ENCODE measurements at places on chromosomes 3 and 15.

DNA sequence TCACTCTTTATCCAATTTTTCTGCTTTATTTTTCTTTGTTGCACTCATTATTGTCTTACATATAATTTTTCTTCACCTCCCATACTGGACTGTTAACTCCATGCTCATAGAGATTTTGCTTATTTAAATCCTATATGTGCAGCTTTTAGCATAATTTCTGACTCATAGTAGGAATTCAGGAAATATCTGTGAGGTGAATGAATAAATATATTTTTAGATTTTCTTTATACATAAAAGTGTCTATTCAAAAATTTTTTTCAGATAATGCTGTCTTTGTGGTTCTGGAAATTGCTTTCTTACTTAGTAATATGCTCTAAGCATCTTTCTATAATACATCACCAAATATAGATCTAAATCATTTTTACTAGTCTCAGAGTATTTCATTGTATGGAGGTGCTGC is 191.8 kb upstream of the SUCLG2 start:
- no peak for DNase-seq

DNA sequence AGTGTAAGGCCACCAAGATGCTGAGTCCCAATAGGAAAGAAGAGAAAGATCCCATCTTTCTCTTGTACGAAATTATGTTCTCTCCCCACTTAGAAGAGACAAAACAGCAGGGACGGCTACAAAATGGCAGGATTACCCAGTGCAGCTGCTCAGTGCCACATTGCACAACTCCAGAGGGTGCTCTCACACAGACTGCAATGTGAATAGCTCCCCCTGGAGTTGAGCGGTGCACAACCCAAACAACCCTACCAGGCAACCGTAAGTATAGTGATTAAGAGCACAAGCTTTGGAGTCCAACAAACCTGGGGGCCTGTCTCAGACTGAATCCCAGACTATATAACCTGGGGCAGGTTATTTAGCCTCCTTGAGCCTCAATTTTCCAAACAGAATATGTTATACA is 3.1 kb upstream of the BHLHE40 start:
- DNase-seq, result peak; percentile 94

DNA sequence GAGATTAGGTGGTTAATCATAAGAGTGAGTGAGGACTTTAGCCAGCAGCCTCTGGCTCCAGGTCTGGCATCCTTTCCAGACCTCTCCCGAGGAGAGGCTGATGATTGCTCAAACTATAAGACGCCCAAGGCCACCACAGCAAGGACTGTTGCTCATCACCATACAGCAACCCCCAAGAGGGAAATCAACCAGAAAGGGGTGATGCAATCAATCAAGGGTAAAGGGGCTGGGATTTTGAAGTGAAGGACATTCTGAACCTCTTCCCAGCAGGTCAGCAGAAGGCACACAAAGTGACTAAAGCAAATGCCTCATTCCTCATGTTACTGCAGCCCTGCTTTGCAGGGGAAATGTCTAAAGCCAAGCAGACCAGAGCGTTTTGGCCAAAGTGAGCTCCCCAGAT is 247.3 kb upstream of the IGF1R start:
- DNase-seq, result peak; percentile 11

DNA sequence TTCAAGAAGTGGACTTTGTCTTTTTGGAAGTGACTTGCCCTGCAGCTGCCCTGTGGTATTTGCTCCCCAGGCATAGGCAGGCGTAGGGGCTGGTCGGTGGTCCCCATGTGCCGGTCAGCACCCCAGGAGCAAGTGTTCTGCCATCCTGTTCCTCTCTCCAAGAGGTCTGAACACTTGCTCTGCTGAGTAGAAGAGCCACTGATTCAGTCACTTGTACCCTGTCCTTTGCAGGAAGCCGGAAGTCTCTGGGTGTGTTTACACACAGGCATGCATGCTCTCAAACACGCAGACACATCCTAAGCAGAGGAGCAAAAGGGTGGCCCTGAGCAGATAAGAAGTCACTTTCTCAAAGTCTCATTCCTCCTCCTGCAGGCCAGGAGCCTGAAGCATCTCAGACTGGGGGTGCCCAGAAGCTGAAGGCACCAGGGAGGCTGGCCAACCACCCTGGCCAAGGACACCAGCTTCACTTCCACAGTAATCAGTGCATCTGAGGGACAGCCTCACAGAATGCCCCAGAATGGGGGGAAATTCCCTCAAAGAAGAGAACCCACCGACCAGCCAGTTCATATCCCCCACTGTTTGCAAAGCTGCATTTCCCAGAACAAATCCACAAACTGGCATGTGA is 88.7 kb upstream of the POMGNT2 start:
- no peak for DNase-seq

GRCh38 chr3:78659386-78659987 is 1108.3 kb downstream of the ROBO1 start:
- DNase-seq, result peak; percentile 54

- no peak for DNase-seq
These were observed 264.0 kb upstream of the IL12A start for GRCh38 chr3:159724627-159725026.

DNA sequence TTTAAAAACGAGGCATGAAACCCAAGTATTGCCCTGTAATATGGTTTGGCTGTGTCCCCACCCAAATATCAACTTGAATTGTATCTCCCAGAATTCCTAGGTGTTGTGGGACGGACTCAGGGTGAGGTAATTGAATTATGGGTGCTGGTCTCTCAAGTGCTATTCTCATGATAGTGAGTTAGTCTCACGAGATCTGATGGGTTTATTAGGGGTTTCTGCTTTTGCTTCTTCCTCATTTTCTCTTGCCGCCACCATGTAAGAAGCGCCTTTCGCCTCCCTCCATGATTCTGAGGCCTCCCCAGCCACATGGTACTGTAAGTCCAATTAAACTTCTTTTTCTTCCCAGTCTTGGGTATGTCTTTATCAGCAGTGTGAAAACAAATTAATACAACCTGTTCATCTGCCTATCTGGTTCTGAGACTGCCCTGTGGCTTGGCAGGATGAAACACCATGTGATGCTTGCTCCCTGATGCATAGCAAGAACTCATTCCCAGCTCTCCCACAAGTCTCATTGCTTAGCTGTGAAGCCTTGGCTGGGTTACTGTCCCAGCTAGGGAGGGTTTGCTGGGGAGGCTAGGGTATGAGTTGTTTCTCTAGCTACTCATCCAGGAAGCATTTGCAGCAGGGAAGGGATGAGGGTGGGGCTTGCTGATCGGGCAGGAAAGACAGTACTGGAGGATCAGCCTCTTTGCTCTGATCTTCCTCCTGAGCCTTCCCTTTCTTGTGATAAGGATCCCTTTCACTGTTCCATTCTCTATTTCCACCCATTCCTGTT is 3.7 kb upstream of the SQOR start:
- DNase-seq, result no peak

DNA sequence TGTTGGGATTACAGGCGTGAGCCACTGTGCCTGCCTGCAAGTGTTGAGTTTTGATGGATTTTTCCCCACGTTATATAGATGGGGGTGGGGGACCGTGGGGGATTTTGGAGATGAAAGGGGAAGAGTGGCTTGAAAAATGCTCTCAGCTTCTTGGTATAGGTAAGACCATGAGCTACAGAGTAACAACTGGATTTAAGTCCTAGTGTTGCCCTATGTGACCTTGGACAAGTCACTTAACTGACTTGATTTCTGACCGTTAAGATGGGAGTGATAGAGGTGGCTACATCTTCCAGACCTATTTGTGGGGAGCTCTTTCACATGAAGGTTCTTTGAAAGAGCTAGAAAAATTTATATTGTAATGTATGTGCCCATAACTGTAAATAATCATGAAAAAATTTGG is 13.3 kb downstream of the TRIM71 start:
- no peak for DNase-seq

All from NB4 (cell line).